Right hindlimb (tissue), 1 donor: ENCODE measurements at places on chromosomes 3 and 15.

- DNase-seq: no peak
Measured at GRCh38 chr3:78718707-78719106, 1049.1 kb downstream of the ROBO1 start.

DNA sequence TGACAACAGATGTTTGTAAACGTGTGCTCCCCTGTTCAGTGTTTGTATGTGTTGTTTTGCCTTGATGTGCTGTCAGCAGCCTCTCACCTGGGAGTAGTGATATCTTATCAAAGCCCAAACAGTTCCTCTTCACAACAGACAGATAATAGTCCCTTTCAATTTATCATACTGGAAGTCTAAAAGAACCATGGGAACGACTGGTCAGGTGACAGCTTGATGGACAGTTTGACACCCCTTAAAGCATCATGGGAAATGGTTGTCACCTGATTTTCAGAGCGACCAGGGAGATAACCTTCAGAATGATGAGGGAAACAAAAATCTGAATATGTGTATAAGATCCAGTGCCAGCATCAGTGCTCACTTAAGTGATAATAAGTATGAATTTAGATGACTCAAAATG is 146.3 kb upstream of the SOX2 start:
- DNase-seq: no peak

- DNase-seq: no peak
Measured at GRCh38 chr3:23815879-23816278, 10.1 kb downstream of the UBE2E1 start.

- DNase-seq: no peak
Measured at GRCh38 chr3:47527952-47528725, 14.6 kb upstream of the ELP6 start.

- DNase-seq: no peak
Measured at GRCh38 chr3:4984511-4984864, 5.3 kb downstream of the BHLHE40 start.

GRCh38 chr3:51621091-51621892 is 49.8 kb upstream of the TEX264 start:
- DNase-seq: no peak
